Activated CD4-positive, alpha-beta T cell treated with anti-CD3 and anti-CD28 coated beads for 24 hours (primary cell): ENCODE measurements at places on chromosomes 2 and 18.

DNA sequence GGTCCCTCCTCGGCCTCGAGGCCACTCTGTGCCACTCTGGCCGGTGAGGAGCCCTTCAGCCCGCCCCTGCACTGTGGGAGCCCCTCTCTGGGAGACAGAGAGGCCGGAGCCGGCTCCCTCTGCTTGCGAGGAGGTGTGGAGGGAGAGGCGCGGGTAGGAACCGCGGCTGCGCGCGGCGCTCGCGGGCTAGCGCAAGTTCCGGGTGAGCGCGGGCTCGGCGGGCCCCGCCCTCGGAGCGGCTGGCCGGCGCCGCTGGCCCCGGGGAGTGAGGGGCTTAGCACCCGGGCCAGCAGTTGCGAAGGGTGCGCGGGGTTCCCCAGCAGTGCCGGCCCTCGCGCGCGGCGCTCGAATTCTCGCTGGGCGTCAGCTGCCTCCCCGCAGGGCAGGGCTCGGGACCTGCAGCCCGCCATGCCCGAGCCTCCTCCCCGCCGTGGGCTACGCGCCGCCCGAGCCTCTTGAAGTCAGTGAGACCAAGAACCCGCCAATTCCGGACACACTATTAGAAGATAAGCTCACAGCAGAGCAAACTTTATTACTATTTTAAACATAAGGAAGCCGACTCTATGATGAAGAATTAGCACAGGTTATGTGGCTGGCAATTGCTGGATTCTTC is 825.8 kb upstream of the FANCL start:
- no peak for DNase-seq

GRCh38 chr2:158041400-158041799 is 60.3 kb upstream of the UPP2 start:
- DNase-seq = no peak

DNA sequence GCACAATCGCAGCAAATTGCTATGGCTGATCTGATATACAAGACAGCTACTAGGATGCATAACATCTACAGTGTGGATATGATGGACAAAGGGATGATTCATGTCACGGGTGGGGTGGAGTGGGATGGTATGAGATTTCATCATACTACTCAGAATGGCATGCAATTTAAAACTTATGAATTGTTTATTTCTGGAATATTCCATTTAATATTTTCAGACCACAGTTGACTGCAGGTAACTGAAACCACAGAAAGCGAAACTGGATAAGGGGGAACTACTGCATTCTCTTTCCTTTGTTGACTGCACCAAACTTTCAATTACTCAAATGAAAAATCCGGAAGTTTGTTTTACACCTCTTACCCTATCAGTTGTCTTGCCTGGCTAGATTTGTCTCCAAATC is 94.4 kb upstream of the NEUROD1 start:
- no peak for DNase-seq

DNA sequence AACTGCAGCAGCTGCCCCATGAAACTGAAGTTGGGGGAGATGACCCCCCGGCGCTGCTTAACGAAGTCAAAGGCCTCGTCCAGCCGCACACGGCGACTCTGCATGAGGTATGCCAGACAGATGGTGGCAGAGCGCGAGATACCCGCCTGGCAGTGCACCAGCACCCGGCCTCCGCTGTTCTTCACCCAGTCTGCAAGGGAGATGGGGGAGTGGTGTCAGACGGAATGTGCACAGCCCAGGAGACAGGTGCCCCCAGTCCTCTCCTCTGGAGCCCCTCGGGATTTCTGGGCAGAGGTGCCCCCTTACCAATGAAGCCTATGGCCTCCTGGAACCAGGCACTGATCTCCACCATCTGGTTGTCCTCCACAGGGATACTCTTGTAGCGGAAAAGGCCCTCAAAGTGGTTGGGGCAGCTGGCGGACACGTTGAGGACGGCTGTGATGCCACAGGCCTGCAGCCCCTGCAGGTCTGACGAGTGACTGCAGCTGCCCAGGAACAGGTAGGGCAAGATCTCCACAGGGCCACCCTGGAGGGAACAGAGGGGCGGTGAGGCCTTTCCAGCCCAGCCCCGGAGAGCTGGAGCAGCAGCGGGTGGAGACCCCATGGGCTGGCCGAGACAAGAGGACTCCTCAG is 1.3 kb downstream of the DUSP2 start:
- no peak for DNase-seq

- DNase-seq = no peak
Measured at GRCh38 chr2:71576541-71576940, 123.2 kb downstream of the DYSF start.

DNA sequence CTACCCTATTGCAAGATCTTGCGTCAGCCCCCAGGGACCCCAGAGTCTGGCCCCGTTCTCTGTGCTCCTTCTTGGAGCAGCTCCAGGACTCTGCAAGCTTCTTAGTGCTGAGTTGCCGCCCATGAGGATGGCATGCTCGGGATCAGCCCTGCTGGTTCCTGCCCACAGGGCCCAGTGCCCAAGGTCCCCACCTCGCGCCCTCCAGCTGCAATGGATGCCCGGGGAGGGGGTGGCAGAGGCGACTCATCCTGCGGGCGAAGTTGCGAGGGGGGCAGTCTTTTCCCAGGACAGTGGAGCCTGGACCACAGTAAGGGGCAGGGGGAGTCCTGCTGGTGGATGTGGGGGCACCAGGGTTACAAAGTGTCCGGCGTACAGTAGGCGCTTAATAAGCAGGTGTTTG is 261.9 kb downstream of the BCL2 start:
- DNase-seq = no peak

- DNase-seq = no peak
Measured at GRCh38 chr2:32931945-32932709, 14.6 kb upstream of the LTBP1 start.

- DNase-seq = no peak
Measured at GRCh38 chr18:44093253-44093652, 587.4 kb upstream of the SETBP1 start.

- no peak for DNase-seq
Measured at GRCh38 chr2:9424447-9425164, 1.2 kb downstream of the CPSF3 start.

- no peak for DNase-seq
Measured at GRCh38 chr2:75790121-75790813, 79.6 kb upstream of the GCFC2 start.

DNA sequence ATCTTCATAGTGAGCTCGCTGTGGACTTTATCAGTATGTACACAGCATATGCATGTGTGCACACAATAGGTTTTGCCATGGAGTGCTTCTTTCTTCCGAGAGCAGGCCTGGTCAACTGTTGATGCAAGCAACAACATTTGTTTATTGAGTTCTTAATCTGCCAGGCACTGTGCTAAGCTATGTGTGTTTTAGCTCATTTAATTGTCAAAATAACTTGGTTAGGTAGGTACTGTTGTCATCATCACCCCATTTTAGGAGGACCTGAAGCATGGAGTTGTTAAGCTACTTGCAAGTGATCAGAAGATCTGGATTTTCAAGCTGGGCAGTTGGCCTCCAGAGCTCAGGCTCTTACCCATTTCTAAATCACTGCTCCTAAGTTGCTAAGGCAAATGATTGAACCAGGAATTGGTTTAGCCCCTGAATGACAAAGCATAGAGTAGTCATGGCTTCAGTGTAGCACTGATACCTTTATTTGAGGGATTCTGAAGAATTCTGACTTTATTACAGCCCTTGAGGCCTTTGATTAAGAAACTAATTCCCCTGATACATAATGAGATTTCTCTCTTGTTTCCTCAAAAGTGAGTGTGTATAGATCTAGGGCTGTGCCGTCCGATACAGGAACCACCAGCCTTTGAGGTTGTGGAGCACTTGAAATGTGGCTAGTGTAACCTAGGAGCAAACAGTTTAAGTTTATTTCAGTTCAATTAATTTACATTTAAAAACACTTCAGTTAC is 132.9 kb downstream of the FMNL2 start:
- DNase-seq = no peak

- no peak for DNase-seq
Measured at GRCh38 chr2:106076941-106077340, 117.2 kb downstream of the UXS1 start.

- peak; percentile 11 for DNase-seq
Measured at GRCh38 chr18:54444319-54444914, 86.7 kb downstream of the C18orf54 start.

DNA sequence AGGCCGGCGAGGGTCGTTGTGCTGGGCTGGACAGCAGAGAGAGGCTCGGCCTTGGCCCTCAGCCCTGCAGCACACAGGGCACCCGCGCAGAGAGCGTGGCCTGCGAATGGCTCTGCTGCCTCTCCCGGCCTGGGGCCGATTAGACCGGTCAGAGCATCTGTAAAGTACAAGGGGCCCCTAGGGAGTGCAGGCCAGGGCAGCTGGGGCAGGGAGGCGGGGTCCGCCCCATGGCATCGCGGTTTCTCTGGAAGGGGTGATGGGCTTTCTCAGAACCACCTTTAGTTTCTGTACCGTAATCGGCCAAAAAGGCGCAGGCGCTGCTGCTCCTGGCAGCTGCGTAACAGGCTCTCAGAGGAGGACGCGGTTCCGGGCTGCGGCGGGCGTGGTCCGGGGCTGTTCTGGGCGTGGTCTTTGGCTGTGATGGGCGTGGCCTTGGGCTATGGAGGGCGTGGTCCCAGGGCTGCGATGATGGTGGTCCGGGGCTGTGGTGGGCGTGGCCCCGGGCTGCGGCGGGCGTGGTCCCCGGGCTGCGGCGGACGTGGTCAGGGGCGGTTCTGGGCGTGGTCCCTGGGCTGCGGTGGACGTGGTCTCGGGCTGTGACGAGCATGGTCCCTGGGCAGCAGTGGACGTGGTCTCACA is 1.5 kb upstream of the GPR148 start:
- peak; percentile 84 for DNase-seq

- no peak for DNase-seq
Measured at GRCh38 chr2:197914778-197915177, 110.4 kb downstream of the PLCL1 start.

GRCh38 chr2:160890667-160891352 is 269.4 kb upstream of the TANK start:
- DNase-seq = no peak

GRCh38 chr2:187502467-187502866 is 51.8 kb downstream of the TFPI start:
- DNase-seq = no peak

DNA sequence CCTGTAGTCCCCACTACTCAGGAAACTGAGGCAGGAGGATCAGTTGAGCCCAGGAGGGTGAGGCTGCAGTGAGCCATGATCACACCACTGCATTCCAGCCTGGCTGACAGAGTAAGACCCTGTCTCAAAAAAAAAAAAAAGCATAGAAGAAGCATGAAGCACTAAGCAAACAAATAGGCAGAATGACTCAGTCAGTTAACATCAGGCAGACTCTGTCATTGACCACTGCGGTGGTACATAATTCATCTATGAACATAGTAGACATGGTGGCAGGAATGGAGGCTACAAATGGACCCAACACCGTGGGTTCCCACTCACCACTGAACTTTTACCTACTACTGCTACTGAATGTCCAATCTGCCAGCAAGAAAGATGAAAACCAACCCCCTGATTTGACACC is 7.6 kb upstream of the ASXL2 start:
- no peak for DNase-seq

- DNase-seq = no peak
Measured at GRCh38 chr2:128721096-128721495, 402.4 kb upstream of the HS6ST1 start.

- no peak for DNase-seq
Measured at GRCh38 chr2:218733171-218734021, 22.8 kb downstream of the TTLL4 start.

GRCh38 chr18:27871726-27872125 is 305.2 kb downstream of the CDH2 start:
- no peak for DNase-seq

GRCh38 chr18:48440924-48441323 is 31.7 kb upstream of the ZBTB7C start:
- DNase-seq = no peak

- no peak for DNase-seq
Measured at GRCh38 chr18:2797951-2798350, 48.9 kb upstream of the EMILIN2 start.

DNA sequence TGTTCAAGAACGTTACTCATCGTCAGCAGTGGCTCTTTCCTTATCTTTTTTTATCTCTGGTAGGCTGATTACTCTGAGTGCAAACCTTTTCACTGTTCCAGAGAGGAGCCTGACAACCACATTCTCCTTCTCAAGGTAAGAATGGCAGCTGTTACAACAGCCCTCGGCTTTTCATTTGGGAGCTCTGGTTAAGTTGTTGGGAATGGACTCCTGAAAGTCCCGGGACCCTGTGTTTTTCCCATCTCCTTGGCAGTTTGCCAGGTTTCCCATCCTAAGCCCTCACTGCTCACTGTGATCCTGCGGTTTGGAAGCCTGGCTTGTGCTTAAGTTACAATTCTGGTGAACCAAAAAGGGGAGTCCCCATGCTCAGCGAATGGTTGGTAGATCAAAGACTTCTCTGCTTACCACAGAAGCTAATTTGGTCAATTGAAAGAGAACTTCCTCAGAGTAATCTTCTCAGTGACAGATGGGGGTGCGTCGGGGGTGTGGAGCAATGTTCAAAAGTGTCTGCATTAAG is 122.3 kb downstream of the LYPD6B start:
- DNase-seq = peak; percentile 4

DNA sequence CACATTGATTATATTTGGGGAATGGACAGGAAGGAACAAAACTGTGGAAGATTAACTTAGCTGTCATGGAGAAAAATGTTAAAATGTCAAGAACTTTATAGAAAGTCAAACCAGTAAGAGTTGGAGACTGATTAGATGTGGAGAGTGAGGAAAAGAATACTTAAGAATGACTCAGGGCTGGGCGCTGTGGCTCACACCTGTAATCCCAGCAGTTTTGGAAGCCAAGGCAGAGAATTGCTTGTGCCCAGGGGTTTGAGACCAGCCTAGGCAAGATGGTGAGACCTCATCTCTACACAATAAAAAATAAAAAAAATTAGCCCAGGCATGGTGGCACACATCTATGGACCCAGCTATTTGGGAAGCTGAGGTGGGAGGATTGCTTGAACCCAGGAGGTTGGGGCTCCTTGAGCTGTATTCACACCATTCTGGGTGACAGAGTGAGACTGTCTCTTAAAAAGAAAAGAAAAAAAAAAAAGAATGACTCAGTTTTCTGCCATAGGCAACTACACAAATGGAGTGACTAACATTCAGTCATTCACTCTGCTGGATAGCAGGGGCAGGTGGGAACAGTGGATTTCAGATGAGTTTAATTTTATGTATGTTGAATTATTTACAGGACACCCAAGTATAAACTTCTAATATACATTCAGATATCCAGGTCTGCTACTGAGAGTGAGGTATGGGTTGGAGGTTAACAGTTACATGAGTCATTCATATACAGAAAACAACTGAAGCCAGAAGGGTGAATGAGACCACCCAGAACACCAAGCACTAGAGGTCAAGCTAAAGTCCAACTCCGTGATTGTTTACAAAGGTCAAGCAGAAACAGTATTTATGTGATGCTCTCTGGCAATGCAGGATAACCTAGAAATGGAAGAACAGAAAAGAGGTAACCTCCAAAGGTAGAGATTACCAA is 33.9 kb downstream of the ORC2 start:
- no peak for DNase-seq

DNA sequence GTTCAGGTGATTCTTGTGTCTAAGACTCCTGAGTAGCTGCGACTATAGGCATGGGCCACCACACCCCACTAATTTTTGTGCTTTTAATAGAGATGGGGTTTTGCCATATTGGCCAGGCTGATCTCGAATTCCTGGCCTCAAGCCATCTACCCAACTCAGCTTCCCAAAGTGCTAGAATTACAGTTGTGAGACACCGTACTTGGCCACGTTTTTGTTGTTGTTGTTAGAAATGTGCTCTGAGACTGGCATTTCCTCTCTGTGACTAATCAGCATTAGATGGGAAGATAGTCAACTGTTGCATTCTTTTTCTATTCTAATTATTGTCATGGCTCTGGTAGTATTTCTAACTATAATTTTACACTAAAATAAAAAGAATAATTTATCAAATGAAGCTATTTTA is 191.7 kb downstream of the CAMKMT start:
- DNase-seq = no peak

GRCh38 chr18:8052237-8052701 is 485.2 kb downstream of the PTPRM start:
- DNase-seq = no peak
